ENCODE measurements at places on chromosomes 5 and 9.

- no peak for DNase-seq
Measured at GRCh38 chr5:150080696-150081435, 5.5 kb downstream of the CSF1R start.

GRCh38 chr5:107593009-107593408 is 77.7 kb downstream of the EFNA5 start:
- no peak for DNase-seq

DNA sequence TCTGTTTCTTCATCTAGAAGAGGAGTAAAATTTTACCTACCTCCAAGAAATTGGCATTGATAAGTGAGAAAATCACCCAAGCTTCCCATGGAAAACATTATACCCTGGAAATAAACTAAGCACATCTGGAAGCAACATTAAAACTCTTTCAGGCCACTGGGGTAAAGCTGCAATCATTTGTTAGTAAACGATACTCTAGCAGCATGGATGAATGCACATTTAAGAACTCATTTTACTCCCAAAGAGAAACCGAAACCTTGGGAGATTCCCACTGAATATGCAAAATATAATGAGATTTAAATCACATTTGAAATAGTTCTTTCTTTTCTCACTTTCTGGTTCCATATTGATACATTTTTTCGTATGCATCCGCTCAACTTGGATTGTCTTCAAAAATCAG is 467.5 kb downstream of the EFNA5 start:
- no peak for DNase-seq

DNA sequence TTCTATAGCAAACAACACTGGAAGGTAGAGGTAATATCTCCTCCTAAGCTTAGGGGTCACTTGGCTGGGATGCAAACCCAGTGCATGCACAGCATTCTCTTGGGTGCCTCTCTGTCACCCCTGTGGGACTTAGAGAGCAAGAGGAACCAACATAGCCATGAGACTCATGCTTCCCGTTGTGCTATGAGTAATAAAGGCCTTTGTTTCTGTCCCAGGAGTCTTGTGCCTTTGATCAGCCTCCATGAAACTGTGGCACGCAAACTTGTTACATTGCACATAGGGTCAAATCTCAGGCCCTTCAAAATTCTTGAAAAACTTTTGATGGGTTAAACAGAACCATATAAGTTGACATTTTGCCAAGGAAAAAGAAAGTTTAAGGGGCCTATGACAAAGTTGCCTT is 272.8 kb downstream of the TAF11L14 start:
- no peak for DNase-seq

DNA sequence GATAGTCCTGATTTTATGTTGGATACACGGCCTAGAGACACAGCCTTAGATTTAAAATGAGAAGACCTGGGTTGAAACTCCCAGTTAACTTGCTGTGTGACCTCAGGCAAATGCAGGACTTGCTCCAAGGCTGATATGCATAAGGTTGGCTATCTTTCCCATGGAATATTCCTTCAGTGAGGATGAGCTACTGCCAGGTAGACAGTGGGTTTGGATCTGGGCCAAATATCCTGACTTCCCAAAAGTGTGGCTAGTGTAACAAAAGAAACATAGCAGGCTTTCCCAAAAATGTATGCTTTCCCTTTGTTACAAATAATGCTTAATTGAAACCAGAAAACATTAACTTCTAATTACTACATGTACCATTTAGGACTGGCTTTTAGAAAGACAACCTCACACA is 697 bp upstream of the XPA start:
- DNase-seq: no peak

- no peak for DNase-seq
Measured at GRCh38 chr5:164145458-164145857, 640.0 kb downstream of the MAT2B start.

DNA sequence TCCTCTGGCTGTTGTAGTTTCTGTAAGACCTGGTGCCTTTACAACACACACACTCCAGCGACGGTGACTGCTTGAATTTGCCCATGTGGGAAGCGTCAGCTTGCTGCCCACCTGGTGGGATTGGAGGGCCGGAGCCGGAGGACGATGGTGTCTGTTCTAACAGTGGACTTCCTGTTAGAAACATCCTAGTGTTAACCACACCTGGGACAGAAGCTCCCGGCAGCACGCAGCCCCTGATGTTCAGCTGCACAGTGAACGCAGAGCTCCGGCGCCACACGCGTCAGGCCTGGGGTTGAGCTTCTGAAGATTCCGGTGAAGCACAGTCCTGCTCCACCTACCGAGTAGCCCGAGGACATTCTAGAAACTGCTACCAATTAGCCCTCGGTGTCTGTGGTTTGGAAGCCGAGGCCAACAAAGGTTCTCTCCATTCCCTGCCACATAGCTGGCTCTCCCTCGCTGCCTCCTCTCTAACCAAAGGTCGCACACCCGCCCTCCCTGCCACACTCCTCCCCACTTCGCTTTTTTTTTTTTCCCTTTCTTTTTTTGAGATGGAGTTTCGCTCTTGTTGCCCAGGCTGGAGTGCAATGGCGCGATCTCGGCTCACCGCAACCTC is 14.4 kb downstream of the PMPCA start:
- peak; percentile 10 for DNase-seq

DNA sequence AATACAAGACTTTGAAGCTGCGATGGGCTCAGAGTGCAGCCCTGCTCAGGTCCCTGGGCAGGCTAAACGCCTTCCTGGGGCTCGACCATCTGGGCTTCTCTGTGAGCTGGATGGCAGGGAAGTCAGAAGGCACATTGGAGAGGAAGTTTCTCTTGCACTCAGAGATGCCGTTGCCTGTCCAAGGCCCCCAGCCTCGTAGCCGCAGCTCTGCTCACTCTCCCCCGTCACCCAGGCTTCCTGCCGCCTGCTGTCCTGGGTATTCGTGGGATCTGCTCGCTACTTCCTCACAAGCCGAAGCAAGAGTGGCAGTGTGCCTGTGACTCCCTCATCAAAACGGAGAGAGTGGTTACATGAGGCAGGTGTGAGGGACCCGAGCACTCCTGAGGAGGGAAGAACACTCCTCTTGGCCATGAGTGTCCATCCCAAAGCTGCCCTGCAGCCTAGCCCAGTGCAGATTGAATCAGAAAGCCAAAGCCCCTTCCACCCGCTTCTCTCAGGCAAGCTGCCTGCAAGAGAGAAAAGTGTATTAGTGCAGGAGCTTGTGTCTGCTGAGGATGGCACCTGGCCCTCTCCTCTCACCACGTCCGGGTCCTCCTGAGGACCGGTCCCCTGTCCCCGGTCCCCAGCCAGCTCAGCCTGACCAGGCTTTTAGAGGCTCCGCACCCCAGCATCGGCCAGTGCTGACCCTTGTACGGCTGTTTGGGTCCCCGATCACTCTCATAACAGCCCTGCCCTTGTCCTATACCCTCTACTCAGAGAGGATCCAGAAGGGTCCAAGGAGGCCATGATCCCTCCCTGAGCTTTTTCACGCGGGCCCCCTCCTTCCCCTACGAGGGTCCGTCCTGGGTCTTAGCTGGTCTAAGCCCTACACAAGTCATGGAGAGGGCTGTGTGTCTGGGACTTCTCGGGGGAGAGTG is 7.3 kb downstream of the FCN2 start:
- no peak for DNase-seq

DNA sequence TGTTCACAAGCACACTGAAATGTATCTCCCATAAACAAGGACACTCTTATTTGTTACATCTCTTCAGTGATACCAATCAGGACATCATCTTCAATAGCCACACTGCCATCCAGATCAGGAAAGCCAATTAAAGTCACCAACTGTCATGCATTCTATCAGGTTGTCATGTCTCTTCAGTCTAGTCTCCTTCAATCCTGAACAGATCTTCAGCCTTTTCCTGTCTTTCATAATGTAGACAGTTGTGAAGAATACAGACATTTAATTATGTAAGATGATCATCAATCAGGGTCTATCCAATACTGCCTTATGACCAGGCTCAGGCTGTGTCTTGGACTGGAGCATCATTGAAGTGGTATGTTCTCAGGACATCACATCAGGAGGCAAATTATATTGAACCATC is 419.8 kb upstream of the SMC2 start:
- DNase-seq: no peak

GRCh38 chr5:64742821-64743220 is 25.7 kb downstream of the SREK1IP1 start:
- peak; percentile 52 for DNase-seq

DNA sequence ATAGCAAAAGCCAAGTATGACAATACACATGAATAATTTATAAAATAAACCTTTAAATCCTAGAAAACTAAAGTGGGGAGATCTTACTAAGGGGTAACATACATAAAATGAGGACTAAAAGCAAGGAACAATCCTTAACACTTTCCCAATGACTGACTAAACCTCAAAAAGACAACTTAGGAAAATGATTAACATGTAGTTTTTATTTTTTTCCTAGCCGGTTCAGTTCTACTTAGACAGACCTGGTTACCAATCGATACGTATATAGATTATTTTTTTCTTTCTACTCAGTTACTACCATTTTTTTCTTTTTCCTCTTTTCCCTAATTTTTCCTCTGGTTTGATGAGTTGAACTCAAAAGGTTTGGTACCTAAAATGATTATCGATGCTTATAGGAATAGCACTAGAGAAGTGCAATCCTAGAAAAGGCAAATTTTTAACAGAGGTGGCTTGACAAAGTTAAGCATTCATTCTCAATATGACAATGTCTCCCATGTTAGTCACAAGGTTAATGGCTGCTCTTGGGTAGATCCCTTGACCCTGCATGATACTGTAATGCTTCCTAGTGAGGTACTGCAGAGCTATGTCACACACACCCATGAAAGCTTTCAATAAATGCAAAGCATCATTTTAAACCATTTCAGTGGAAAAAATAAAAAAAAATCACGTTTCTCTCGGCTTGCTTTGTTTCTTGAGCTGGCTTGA is 41.5 kb downstream of the FBXO4 start:
- no peak for DNase-seq

DNA sequence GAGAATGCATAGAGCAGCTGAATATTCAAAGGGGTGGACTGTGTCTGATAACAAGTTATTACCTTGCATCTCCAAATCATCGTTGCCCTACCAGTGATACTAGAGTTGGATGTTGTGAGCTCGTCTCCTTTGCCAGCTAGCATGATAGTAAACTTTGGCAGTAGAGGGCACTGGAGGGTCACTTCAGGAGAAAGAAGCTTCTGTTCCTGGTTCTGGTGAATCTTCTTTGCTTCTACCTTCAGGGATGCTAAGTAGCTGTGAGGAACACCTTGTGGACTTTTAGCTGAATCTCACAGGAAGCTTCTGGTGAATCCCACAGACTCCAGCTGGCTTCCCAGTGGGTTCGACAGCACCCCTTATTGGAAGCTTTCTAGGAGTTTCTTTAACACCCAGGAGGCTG is 626.6 kb upstream of the SGCD start:
- DNase-seq: peak; percentile 2

DNA sequence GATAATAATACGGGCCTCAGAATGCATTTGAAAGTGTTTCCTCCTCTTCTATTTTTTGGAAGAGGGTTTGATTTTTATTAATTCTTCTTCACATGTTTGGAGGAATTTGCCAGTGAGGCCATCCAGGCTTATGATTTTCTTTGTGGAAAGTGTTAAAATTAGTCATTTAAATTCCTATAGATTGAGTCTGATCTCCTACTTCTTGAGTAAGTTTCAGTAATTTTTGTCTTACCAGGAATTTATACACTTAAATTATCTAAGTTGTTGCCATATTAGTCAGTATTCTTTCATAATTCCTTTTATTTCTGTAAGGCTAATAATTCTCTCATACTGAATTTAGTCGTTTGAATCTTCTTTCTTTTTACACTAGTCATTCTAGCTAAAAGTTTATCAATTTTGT is 25.2 kb upstream of the HAPLN1 start:
- DNase-seq: peak; percentile 52

- peak; percentile 70 for DNase-seq
Measured at GRCh38 chr9:77433675-77434445, 214.3 kb downstream of the GNA14 start.

GRCh38 chr5:159901772-159902171 is 14.5 kb upstream of the ADRA1B start:
- no peak for DNase-seq

DNA sequence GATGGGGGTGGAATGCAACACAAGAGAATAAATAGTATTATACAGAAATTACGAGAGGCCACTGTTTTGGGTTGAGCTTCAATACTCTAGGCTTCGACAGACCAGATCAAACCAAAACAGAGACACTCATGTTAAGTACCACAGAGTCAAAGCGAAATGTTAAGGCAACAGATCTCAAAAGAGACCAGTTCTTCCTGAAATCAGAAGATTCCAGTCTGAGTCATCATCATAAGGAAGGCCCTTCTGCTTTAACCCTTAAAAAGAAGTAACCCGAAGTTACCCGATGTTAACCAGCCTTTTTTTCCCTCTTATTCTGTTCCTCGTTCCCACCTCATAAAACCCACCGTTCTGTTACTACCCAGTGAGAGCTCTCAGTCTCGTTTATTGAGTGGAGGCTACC is 75.9 kb downstream of the SFXN1 start:
- DNase-seq: no peak

GRCh38 chr9:16794871-16795639 is 75.4 kb downstream of the BNC2 start:
- DNase-seq: peak; percentile 99

- no peak for DNase-seq
Measured at GRCh38 chr5:168318240-168318639, 26.8 kb downstream of the WWC1 start.

DNA sequence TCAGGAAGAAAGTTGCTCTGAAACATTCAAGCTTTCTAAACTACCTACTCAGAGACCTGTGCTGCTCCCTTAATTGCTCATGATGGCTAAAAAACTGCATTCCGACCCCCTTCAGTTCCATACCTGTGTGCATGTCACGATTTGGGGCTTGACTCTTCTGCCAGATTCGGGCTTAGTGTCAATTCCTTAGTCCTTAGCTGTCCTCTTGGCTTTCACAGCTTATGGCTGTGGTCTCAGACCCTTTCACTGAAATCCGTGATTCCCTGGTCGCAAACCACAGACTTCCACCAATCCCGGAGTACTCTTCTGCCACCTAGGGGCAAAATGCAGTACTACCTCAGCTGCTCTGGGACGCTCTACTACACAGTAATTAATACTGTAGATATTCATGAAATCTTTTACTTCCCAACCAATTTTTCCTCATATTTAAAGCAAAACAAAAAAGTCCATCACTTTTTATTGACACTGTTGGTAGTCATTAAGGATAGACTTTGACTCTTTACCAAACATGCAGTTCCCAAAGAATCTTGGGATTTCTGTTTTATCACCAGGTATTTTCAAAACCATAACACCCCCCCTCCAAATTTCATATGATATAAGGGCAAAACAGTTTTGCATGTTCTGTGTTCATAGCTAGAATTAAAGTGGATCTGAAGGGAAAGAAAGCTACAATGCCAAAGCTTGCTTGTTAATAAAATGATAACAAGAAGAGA is 617.4 kb downstream of the SLCO4C1 start:
- peak; percentile 55 for DNase-seq

- DNase-seq: no peak
Measured at GRCh38 chr5:78507531-78507930, 141.0 kb downstream of the LHFPL2 start.

- DNase-seq: peak; percentile 99
Measured at GRCh38 chr5:38783011-38783561, 62.7 kb upstream of the OSMR start.

DNA sequence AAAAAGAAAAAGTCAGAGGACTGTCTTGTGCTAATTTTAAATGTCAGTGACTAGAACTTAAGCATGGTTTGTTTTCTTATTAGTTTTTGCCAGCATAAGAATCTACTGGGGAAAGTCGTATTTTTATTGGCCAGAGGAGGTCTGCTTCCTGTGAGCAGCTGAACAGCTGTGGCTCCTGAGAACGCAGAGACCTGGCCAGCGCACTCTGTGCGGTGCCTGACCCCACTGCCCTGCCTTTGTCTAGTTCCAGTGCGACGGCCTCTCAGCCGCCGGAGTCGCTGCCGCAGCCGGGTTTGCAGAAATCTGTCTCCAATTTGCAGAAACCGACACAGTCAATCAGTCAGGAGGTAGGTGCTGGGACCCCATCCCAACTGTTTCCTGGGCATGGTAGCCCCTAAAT is 42.5 kb downstream of the PRRC2B start:
- no peak for DNase-seq
